ENCODE measurements at places on chromosomes 3 and 15.

DNA sequence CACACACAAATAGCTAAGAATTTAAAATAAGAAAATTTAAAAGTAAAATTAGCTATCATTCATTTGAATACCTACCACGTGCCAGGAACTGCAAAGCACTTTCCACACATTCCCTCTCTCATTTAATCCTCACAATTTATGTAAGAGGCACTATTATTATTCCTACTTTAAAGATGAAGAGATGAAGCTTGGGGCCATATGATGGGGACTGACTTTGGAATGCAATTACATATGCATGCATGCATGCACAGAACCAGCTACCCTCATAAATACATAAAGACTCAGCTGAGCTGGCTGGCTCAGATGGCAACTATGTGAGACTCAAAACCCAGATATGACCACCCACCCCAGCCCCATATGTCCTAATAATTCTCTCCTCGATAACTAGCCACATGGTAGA is 31.7 kb upstream of the THUMPD3 start:
- DNase-seq, result no peak

DNA sequence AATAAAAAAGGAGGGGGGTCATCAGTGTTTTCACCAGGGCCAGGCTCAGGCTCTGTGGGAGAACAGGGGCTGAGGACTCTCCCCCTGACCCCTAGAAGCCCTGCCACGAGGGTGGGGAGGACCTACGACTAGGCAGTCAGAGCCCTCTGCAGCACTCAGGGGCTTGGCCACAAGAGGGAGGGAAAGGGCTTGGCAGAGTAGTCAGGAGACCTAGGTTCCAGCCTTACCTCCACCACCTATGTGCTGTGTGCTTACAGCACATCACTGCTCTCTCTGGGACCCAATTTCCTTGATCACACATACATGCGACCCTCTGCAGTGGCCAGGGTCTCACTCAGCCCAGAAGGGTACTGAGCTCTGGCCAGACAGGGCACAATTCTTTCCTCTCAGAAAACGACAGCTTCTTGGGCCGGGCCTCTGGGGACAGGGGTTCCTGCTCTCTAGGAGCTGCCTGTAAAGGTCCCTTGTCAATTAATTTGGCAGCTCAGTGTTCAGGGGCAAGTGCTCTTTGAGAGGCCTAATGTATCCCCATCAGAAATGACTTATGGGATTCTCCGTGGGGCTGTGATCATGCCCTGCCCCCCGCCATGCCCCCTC is 16.4 kb upstream of the SKIC8 start:
- no peak for DNase-seq

DNA sequence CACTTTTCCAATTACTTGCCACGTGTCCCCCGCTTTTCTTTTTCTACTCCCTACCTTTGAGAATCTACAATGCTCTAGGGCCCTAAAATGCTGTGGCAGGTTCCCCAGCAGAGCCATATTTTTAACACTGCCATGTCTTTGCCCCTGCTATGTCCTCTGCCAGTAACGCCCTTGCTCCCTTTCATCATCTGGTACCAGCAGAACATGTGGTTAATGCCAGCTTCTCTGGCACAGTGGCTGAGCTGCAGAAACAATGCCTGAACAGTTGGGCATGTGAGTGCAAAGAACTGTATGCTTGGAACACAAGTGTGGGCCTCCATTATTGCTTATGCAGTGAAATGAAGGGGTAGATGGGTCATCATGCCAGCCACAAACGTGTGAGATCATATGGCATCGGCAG is 287.6 kb downstream of the NEK10 start:
- no peak for DNase-seq

- DNase-seq, result no peak
Measured at GRCh38 chr15:61146931-61147230, 82.2 kb downstream of the RORA start.

DNA sequence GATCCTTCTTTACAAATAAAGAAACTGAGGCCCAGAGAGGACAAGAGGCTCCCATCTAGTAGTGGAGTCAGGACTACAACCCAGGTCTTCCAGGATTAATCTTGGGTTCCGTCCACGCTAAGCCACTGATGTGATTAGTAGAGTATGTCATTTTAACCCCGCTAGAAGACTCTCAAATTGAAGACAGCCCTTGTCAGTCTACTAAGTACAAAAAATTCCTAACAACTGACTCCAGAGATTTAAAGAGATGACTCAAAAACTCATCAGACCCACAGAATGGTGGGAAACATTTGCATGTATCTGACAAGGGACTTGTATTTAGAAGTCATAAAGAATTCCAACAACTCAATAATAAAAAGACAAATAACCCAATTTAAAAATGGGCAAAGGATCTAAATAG is 145.3 kb downstream of the CNTN3 start:
- no peak for DNase-seq

GRCh38 chr15:51447855-51448621 is 106.6 kb downstream of the GLDN start:
- DNase-seq, result no peak

- no peak for DNase-seq
Measured at GRCh38 chr15:36362509-36362915, 216.9 kb upstream of the CDIN1 start.

DNA sequence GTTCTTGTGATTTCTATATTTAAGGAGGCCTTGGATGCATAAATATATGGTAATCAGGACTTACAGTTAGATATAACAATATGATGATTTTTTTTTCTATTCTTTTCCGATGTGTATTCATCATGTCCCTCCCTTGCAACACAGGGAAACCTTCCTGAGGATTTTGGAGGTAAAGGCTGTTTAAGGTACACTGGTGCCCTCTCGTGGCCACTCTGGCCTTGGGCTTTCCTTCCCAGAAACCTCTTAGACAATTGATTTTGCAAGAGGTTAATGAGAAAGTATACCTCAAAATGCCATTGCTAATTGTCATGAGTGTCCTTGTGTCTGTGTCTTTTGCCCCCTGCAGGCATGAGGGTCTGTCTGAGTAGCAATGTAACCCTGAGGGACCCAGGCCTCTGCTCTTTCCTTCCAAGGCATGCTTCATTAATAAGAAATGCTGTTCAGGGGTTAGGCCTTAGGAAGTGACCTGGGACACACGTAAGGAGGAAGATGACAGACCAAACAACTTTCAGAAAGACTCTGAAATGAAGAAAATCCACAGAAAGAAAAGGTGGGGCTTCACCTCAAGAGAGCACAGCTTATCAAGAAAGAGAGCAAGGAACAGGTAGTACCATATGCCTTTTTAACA is 70.3 kb upstream of the PPP2R3A start:
- peak; percentile 54 for DNase-seq

GRCh38 chr3:129077222-129077621 is 16.6 kb downstream of the GP9 start:
- peak; percentile 49 for DNase-seq

DNA sequence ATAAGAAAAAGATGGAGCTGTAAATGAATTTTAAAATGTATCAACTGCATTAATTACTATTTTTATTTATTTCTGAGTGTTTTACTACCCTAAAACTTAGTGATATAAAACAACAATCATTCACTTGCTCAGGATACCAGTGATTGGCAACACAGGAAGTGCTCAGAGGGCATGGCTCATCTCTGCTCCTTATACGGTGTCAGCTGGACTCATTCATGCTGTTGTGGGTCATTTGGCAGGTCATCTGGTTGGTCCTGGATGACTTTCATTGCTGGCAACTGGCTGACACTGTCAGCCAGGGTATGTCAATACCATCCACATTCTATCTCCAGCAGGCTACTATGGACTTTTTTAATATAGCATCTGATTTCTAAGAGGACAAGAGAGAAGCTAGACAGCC is 689.6 kb upstream of the NECTIN3 start:
- DNase-seq, result no peak
